Sigmoid colon (tissue), 7 donors: ENCODE measurements at places on chromosomes 4 and X. TPM values are rescaled to one million over a fixed set of nuclear protein-coding genes. Genes with fewer than 3 reads are reported as not detected.

Gene KLHL5
- polyA plus RNA-seq: 6.6 TPM

Gene NEUROG2
- not detected for polyA plus RNA-seq

Gene CYBB
- polyA plus RNA-seq: 6.0 TPM

Gene JCHAIN
- polyA plus RNA-seq: 88.9 TPM

Gene GPC4
- 1.2 TPM for polyA plus RNA-seq

Gene FGB
- 0.67 TPM for polyA plus RNA-seq

Gene ATP6AP2
- 60.1 TPM for polyA plus RNA-seq

Gene KLB
- polyA plus RNA-seq: 1.6 TPM

Gene SCML2
- polyA plus RNA-seq: 1.1 TPM

Gene MAGEA9B
- polyA plus RNA-seq: not detected

Gene RPL36A
- 1,854 TPM for polyA plus RNA-seq

Gene TCEAL6
- polyA plus RNA-seq: 0.63 TPM

Gene PPID
- 17.4 TPM for polyA plus RNA-seq

Gene CLIC2
- 9.0 TPM for polyA plus RNA-seq

Gene STK32B
- polyA plus RNA-seq: 3.0 TPM

Gene LGI2
- polyA plus RNA-seq: 1.1 TPM

Gene SULT1B1
- 68.5 TPM for polyA plus RNA-seq

Gene PRDM8
- not detected for polyA plus RNA-seq

Gene USP11
- 21.8 TPM for polyA plus RNA-seq

Gene F9
- not detected for polyA plus RNA-seq

Gene SOWAHB
- polyA plus RNA-seq: 11.0 TPM

Gene USP17L21
- not detected for polyA plus RNA-seq

Gene RENBP
- polyA plus RNA-seq: 15.0 TPM

Gene SPIN2A
- polyA plus RNA-seq: 0.60 TPM

Gene BMPR1B
- not detected for polyA plus RNA-seq

Gene ARL9
- polyA plus RNA-seq: not detected

Gene FHIP1A
- polyA plus RNA-seq: 6.0 TPM

Gene CPEB2
- polyA plus RNA-seq: 7.2 TPM

Gene MAGEA10
- polyA plus RNA-seq: not detected

Gene LRCH2
- polyA plus RNA-seq: 1.2 TPM

Gene PABPC1L2A
- polyA plus RNA-seq: not detected

Gene NIPAL1
- 8.6 TPM for polyA plus RNA-seq

Gene RTL9
- polyA plus RNA-seq: not detected

Gene RNF113A
- polyA plus RNA-seq: 12.5 TPM

Gene GABRA4
- not detected for polyA plus RNA-seq

Gene CACNA1F
- 0.70 TPM for polyA plus RNA-seq

Gene PF4V1
- polyA plus RNA-seq: not detected

Gene CXCR3
- polyA plus RNA-seq: 6.5 TPM

Gene DOCK11
- polyA plus RNA-seq: 4.8 TPM

Gene FGG
- polyA plus RNA-seq: not detected

Gene C4orf36
- 2.1 TPM for polyA plus RNA-seq

Gene NXF2B
- not detected for polyA plus RNA-seq

Gene ADGRL3
- under 0.01 TPM for polyA plus RNA-seq

Gene ZNF718
- polyA plus RNA-seq: 1.2 TPM

Gene GABRQ
- 0.06 TPM for polyA plus RNA-seq

Gene UCP1
- polyA plus RNA-seq: not detected

Gene GATA1
- polyA plus RNA-seq: not detected

Gene ARHGAP10
- polyA plus RNA-seq: 7.2 TPM

Gene TMEM156
- polyA plus RNA-seq: not detected

Gene ZXDA
- 0.69 TPM for polyA plus RNA-seq

Gene OCIAD2
- polyA plus RNA-seq: 188 TPM

Gene MAGEA8
- polyA plus RNA-seq: not detected

Gene ARAP2
- 6.7 TPM for polyA plus RNA-seq

Gene TDO2
- polyA plus RNA-seq: 5.4 TPM

Gene PNMA5
- not detected for polyA plus RNA-seq

Gene BEND2
- not detected for polyA plus RNA-seq
